Effector memory CD8-positive, alpha-beta T cell (primary cell): ENCODE measurements at places on chromosomes 2 and 18.

DNA sequence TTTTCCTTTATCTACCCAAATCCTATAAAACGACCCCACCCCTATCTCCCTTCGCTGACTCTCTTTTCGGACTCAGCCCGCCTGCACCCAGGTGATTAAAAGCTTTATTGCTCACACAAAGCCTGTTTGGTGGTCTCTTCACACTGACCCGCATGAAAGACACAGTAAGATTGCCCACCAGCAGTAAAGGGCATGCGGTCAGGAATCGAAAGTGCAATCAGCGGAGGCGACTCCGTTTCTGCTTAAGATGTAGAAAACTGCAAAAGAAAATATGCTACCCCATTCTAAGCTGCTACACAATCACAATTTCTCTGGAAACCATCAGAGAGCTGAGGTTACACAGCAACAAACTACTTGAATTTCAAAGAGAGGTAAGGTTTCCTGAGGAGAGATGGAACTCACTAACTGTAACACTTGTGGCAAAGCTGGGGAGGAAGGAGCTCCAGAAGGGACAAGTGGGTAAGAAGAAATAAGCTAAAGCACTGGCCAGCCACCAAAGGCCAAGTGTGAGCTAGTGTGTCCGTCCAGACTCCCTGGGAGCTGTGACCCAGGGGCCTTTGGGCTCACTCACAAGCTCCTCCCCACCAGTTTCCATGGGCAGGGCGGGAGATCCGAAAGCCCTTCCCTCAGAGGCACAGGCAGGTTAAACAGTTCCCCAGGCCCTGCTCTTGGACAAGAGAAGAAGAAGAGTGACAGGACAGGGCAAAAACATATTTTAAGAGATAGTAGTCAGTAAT is 72.8 kb upstream of the TGFA start:
- H3K4me3 ChIP-seq, result no peak overlapping the region
- no peaks in the 10 kb centered on the region for H3K36me3 ChIP-seq
- H3K27me3 ChIP-seq, result peaks cover 26% of the 10 kb centered on the region
- H3K27ac ChIP-seq, result no peak overlapping the region
- no peaks in the 10 kb centered on the region for H3K4me1 ChIP-seq
- no peak for DNase-seq

- peak overlapping the region; percentile 44 for H3K27ac ChIP-seq
- no peak overlapping the region for H3K4me3 ChIP-seq
- peaks cover 65% of the 10 kb centered on the region for H3K4me1 ChIP-seq
Measured at GRCh38 chr2:134146620-134147019, 107.3 kb upstream of the MGAT5 start.

- no peaks in the 10 kb centered on the region for H3K27me3 ChIP-seq
- no peaks in the 10 kb centered on the region for H3K36me3 ChIP-seq
- H3K4me1 ChIP-seq, result no peaks in the 10 kb centered on the region
- no peak overlapping the region for H3K27ac ChIP-seq
Measured at GRCh38 chr2:17263570-17263968, 254.7 kb downstream of the RAD51AP2 start.

DNA sequence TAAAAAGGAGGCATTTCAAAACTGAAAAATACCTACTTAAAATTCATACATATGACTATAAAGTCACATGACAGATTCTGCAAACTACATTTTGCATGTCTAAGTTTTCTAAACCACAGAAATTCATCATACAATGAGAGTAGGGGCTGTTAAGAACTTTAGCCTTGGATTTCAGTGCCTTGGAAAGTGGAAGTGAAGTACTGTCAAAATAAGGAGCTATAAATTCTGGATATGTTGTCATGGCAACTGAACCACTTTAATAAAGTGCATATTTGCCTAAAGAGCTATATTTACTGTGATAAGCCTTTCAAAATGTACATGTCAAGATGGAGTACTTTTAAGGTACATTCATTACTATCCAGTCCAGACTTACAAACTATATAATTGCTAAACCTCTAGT is 227.1 kb downstream of the RAB3GAP1 start:
- H3K36me3 ChIP-seq, result no peaks in the 10 kb centered on the region
- no peak overlapping the region for H3K27ac ChIP-seq
- no peak for DNase-seq
- no peaks in the 10 kb centered on the region for H3K27me3 ChIP-seq

- no peak overlapping the region for H3K4me3 ChIP-seq
- no peak for DNase-seq
- H3K27ac ChIP-seq, result no peak overlapping the region
- H3K36me3 ChIP-seq, result no peaks in the 10 kb centered on the region
- H3K27me3 ChIP-seq, result peaks cover 7% of the 10 kb centered on the region
Measured at GRCh38 chr2:61715506-61715905, 138.4 kb downstream of the FAM161A start.

GRCh38 chr2:30267161-30267975 is 36.0 kb downstream of the LBH start:
- no peaks in the 10 kb centered on the region for H3K36me3 ChIP-seq
- H3K4me1 ChIP-seq, result peaks cover 59% of the 10 kb centered on the region
- no peak for DNase-seq
- H3K27ac ChIP-seq, result peak overlapping the region; percentile 90
- no peaks in the 10 kb centered on the region for H3K27me3 ChIP-seq
- peak overlapping the region; percentile 77 for H3K4me3 ChIP-seq

DNA sequence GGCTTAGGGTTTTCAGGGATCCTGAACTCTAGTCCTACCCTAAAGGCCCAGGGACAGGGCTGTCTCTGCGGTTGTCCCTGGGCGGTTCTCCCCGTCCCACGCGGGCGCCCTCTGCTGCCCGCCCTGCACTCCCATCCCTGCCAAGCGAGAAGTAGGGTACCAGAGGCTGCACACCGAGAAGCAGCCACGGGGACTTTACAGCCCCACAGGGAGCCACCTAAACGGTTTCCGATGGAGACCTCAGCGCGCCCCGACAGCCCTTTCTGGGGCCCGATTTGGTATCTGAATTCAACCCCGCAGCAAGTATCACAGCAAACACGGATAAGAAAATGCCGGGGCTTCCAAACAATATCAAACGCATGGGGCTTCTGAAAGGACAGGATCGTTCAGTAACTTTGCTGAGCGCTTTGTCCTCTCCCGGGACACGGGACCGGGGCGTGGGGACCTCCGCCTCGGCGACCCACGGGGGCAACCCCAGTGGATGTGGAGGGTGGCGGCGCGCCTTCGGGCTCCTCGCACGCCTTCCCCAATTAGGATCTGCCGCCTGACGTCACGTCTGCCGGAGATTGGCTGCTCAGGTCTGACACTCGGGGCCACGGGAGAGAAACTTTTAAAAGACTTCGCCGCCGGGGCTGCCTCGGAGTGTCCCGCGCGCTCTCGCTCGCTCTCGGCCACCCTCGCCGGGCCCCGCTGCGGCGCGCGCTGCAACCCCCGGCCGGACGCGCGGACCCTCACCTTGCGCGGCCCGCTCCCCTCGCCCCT is at the start of gene LTBP1:
LTBP1 (plus strand) TSS at position 640 of the 762 bp plus-strand sequence. CDS start 372 bp downstream, outside the sequence.
- DNase-seq, result peak; percentile 42
- H3K27ac ChIP-seq, result no peak within 1 kb of the TSS
- H3K4me3 ChIP-seq, result peak within 1 kb of the TSS; percentile 76
- peaks cover 27% of the 10 kb centered on the region for H3K27me3 ChIP-seq
- no peaks in the 10 kb centered on the region for H3K4me1 ChIP-seq

GRCh38 chr2:45905632-45905958 is 254.1 kb downstream of the PRKCE start:
- no peak for DNase-seq
- H3K4me3 ChIP-seq, result no peak overlapping the region
- peaks cover 15% of the 10 kb centered on the region for H3K4me1 ChIP-seq
- no peaks in the 10 kb centered on the region for H3K27me3 ChIP-seq
- H3K27ac ChIP-seq, result no peak overlapping the region
- peaks cover 3% of the 10 kb centered on the region for H3K36me3 ChIP-seq

DNA sequence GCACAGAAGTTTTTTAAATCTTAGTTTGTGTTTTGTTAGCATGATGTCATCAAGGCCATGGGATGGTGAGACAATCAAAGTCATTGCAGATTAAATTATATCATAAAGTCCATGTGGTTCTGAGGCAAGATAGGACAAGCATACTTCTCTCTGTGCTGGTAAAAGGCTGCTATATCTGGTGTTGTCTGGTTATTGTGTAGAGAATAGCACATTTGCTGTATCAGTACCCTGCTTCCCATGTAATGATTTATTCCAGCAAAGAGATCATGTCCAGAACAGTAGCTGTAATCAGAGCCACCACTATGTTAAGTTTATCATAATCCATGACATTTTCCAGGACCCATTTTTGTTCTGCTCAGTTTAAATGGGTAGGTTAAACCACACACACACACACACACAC is 123.0 kb downstream of the TTC27 start:
- DNase-seq, result no peak
- H3K36me3 ChIP-seq, result peaks cover 9% of the 10 kb centered on the region
- no peak overlapping the region for H3K4me3 ChIP-seq
- H3K4me1 ChIP-seq, result peaks cover 5% of the 10 kb centered on the region

DNA sequence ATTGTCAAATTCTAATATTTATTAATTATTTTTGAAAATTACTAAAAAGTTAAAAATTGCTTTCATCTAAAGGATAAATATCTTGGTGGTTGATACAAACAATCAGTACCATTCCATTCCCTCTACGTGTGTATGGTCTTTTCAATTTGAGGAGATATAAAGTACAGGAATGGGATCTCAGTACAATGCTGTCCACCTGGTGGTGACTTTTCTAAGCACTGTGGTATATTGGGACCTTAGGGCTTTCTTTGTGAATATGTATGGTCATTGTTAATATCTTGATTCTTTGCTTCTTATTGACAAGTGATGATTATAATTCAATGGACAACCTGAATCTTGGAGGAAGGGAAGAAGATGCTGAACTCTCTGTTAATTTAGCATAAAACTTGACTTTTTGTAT is 83.1 kb downstream of the NBEAL1 start:
- H3K4me1 ChIP-seq, result no peaks in the 10 kb centered on the region
- H3K36me3 ChIP-seq, result no peaks in the 10 kb centered on the region
- H3K4me3 ChIP-seq, result no peak overlapping the region
- no peak for DNase-seq
